Stimulated activated CD4-positive, alpha-beta T cell treated with anti-CD3 and anti-CD28 coated beads, Interleukin-1b, Interleukin-23, amount 100 ng/mL, for 1 hour (primary cell): ENCODE measurements at places on chromosomes 3 and 15.

DNA sequence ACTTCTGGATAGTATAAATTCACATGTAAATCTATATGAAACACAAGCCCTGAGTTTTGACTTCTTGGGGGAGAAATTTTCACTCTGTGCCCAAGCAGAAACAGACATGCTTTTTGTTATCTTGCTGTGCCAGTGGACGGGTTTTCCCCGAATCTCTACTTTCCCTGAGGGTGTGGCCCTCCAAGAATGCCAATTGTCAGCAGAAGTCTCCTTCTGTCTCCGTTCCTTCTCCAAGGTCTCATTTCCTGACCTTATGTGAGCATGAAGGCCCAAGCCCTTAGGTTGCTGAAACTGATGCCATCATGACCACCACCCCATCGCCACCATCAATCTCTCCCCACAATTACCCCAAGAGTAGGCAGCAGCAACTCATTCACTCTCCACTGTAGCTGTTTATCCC, 253.8 kb downstream of the XXYLT1 start:
- no peak for DNase-seq

- no peak for DNase-seq
Measured at GRCh38 chr3:43490640-43491185, 131.1 kb downstream of the ANO10 start.

GRCh38 chr3:58604031-58604430, 26.8 kb upstream of the FAM107A start:
- no peak for DNase-seq

DNA sequence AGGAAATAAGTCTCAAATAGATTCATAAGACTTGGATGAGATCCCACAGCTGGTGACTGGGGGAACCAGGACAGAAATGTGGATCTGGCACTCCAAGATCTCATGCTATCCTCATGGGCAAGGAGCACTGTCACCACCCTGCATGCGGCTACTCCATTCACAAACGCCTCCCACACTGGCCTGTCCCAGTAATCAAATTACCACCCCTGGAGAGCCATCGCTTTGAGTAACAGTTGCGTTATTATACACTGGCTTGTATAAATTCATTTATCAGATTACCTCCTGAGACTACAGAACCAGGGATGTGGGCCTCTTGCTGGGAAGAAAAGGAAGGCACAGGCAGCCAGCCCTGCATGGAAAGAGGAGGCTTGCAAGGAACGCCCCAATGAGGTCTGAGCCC, 27.9 kb upstream of the SLC25A36 start:
- DNase-seq, result no peak

DNA sequence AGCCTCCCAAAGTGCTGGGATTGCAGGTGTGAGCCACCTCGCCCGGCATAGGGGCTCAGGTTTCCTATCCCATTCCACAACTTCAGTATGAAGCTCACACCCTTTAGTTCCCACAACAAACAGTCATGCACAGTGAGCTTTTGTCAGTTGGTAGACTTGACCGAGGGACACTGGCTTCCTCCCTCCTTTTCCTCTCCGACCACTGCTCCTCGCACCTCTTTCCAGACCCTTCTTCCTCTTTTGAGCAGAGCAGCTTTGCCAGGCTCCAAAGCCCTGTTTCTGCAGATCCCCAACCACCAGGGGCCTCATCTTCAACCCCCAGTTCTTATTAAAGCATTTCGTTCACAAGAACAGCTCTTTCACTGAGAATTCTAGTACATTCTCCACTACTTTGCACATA, 12.7 kb upstream of the CILP start:
- DNase-seq, result no peak

DNA sequence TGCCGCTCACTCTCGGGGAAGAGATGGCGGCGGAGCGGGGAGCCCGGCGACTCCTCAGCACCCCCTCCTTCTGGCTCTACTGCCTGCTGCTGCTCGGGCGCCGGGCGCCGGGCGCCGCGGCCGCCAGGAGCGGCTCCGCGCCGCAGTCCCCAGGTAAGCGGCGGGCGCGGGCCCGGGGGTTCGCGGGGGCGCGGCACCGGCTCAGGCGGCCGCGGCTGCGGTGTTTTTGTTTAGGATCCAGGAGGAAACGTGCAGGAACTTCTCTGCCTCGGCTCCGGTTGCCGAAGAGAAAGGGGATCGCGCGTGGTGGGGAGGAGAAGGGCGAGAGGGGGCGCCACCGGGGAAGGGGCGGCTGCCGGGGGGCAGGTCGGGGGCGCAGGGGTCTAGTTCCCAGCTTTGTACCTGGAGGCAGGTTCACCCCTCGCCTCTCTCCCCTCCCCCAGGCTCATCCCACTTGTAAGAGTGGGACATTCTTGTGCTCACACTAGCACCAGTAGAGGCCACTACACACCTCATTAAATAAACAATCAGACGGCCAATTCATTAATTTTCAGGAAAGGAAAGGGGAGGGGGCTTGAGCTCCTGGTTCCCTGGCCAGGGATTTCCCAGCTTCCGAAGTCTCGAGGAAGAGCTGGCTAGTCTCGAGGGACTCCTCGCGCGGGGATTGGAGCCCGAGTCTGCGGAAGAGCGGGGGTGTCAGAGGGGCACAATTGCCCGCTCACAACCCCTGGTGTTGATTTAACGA, 562 bp downstream of the NEO1 start:
- DNase-seq, result no peak

GRCh38 chr3:182821221-182821981, 28.1 kb downstream of the ATP11B start:
- DNase-seq, result no peak

DNA sequence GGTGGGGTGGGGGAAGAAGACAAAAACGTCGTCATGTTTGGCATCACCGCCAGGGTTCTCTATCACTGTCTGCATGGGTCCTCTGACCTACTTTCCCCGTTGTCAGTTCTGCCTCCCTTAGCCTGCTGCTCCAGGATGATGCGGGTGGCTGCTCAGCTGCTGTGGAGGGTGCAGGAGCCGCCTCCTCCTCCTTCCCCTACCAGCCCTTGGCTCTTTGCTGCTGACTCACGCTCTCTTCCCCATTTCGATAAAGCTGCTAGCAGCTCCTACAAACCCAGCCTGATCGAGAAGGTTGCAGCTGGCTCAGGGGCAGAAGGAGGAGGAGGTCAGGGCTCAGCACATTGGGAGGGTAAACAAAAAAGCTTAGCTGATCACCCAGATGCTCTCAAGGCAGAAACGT, 49.5 kb upstream of the SEC13 start:
- no peak for DNase-seq

GRCh38 chr15:35737441-35737840, 191.5 kb upstream of the DPH6 start:
- no peak for DNase-seq

DNA sequence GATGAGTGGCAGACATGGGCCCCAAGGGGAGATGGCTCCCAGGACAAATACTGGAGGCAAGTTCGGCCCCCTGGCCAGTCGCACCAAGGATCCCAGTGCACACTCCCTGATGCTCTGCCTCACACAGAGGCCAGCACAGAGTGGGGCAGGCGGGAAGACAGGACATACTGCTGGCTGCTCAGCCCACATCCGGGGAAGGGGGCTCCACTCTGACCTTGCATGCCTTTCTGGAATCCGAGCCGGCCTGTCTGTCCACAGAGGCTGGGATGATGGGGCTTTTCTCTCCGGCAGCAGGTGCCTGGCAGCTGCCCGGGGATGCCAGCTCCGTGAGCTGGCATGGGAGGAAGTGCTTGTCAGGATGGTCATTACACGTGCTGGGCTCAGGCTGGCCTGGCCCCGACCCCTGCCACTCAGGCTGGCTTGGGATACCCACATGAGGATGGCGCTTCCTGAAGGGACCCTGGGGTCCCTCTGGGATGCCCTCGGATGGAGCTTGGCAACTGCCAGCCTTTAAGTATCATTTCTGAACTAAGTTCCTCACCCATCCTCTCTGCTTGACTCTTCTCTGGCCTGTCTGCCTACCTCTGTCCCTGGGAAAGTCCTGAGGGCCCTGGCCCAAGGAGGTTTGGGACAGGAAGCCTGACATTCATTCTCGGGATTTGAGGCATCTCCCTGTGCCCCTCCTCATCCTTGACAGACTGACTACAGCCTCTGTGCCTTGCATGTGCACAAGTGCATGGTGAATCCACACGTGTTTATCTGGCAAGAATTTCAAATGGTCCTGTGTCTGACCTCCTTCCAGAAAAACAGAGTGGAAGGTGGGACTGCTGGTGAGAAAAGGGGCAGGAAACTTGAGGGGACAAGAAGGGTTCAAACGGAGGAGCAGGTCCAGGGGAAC, 46.5 kb downstream of the EXOG start:
- DNase-seq, result no peak

- DNase-seq, result no peak
Measured at GRCh38 chr3:46542344-46542743, 23.8 kb downstream of the LRRC2 start.

GRCh38 chr3:57983734-57984518, 24.3 kb upstream of the FLNB start:
- no peak for DNase-seq

DNA sequence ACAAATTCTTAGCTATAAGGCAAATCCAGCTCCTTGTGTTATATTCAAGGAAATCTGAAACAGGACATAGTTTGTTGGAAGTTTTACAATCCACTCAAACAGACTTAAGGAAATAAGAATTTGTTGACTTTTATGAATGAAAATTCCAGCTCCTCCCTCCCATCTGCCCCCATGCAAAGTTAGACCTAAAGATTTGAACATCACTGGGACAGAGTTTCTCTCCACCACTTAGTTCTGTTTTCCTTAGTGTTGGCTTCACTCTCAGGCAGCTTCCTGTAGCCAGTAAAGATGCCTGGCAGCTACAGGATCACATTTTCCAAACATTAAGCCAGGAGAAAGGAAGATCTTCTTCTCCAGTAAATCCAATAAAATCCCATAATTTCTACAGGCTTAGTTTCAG, 265.0 kb downstream of the TAFA4 start:
- no peak for DNase-seq

- DNase-seq, result no peak
Measured at GRCh38 chr3:188624828-188625227, 470.9 kb downstream of the LPP start.

DNA sequence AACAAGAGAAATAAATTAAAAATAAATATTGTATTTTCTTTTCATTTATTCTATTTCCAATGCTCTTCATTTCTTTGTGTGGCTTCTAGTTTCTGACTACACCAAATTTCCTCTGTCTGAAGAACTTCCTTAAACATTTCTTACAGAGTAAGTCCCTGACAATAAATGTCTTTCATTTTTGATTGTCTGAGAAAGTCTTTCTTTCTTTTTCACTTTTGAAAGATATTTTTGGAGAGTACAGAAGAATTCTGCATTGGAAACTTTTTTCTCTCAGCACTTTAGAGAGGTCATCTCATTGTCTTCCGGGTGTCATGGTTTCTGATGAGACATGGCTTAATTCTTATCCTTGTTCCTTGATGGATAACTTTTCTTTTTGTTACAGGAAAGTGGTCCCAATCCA, 119.6 kb downstream of the MOBP start:
- DNase-seq, result no peak

- DNase-seq, result no peak
Measured at GRCh38 chr3:181707980-181708379, 3.7 kb upstream of the SOX2 start.

GRCh38 chr15:29064290-29064689, 178.5 kb downstream of the APBA2 start:
- DNase-seq, result no peak

- no peak for DNase-seq
Measured at GRCh38 chr3:47890126-47890827, 87.3 kb downstream of the DHX30 start.

GRCh38 chr3:168100777-168101492, 5.2 kb upstream of the GOLIM4 start:
- no peak for DNase-seq

GRCh38 chr3:191003742-191004141, 141.2 kb upstream of the GMNC start:
- DNase-seq, result no peak
